Prostate gland (tissue), 2 donors: ENCODE measurements at places on chromosomes 2 and 18.
A peak's percentile ranks its signal among the peaks of the same experiment; 100 is the strongest.

DNA sequence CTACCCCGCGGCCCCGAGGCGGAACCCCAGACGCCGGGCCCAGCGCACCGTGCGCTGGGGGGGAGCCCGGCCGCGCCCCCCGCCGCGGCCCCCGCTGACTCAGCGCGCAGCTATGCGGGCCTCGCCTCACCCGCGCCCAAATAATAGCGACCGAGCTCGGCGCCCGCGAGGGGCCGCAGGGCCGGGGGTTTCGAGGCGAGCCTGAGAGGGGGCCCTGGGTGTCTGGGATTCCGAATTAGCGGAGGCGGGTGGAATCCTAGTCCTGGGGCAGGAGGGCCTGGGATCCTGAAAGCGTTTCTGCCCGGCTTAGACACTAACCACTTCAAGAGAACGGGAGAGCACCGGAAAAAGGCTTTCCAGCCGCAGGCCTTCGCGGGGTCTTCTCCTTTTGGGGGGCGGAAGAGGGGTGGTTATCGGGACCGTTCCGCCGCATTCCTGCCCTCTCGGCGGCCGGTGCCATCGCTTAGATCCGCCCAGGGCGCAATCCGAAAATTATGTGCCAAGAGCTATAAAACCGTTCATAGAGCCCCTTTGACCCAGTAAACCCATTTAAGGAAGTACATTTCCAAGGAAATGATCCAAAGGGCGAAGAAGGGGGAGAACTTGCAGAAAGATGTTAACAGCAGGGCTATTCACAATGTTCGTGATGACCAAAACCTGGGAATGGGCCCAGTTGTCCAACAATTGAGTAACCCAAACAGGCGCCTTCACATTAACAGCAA, 681 bp upstream of the ROCK2 start:
- peak; percentile 85 for DNase-seq

DNA sequence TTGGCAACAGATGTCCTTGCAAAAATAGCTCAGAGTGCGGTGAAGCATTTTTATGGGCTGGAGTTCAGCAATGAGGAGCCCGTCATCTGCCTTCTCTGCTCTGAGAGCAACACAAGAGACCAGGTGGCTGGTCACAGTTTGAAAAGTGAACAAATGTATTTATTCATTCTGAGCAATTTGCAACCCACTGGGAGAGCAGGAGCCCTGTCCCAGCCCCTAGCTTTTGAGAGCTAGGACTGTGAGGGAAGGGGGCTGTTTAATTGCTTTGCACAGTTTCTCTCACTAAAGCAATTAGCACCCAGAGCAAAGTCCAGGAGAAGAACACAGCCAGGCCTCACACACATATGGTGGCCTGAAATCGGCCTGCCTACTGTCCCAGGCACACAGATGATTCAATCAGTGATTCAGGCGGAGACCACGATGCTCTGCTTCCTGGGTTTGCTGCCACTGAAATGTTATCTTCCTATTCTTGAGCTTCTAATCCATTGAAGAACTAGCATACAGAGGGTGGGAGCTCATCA, 646.1 kb upstream of the ACVR2A start:
- no peak for DNase-seq

DNA sequence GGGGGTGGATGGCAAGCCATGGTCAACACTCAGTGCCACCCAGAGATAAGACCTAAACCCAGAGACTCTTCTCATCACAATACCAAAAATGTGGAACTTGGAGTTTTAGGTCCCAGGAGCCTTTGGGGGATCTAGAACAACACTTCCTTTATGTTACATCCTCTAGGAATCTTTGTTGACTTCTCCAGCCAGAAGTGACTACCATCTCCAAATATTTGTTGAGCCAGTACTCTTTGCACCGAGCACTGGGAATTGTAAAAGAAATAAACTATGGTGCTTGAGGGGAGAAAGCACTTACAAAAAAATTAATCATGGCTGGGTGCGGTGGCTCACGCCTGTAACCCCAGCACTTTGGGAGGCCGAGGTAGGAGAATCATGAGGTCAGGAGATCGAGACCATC, 120.0 kb upstream of the TMEM200C start:
- DNase-seq, result no peak

- DNase-seq, result no peak
Measured at GRCh38 chr2:216188956-216189355, 79.8 kb downstream of the XRCC5 start.

DNA sequence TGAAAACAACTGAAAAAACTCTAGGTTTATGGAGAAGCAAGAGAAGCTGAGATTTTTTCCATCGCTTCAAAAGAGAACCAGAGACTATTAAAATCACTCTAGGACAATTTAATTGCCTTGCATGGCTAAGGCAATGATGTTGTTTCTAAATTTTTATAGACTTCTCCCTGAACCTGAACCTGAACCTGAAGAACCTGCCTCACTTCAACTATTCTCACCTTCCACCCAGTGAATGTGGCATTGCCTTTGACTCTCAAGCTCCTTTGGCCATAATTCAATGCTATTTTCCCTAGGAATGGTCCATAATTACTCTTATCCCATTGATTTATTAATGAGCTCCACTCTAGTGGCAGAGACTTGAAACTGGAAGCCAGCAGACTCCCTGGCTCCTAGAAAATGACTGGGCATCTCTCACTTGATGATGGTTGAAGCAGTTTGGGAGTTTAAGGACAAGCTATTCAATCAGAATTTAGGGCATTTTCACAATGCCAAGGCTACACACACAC, 303.8 kb upstream of the UBE2E3 start:
- no peak for DNase-seq

GRCh38 chr2:126860385-126860784, 38.3 kb upstream of the TEX51 start:
- DNase-seq, result no peak

DNA sequence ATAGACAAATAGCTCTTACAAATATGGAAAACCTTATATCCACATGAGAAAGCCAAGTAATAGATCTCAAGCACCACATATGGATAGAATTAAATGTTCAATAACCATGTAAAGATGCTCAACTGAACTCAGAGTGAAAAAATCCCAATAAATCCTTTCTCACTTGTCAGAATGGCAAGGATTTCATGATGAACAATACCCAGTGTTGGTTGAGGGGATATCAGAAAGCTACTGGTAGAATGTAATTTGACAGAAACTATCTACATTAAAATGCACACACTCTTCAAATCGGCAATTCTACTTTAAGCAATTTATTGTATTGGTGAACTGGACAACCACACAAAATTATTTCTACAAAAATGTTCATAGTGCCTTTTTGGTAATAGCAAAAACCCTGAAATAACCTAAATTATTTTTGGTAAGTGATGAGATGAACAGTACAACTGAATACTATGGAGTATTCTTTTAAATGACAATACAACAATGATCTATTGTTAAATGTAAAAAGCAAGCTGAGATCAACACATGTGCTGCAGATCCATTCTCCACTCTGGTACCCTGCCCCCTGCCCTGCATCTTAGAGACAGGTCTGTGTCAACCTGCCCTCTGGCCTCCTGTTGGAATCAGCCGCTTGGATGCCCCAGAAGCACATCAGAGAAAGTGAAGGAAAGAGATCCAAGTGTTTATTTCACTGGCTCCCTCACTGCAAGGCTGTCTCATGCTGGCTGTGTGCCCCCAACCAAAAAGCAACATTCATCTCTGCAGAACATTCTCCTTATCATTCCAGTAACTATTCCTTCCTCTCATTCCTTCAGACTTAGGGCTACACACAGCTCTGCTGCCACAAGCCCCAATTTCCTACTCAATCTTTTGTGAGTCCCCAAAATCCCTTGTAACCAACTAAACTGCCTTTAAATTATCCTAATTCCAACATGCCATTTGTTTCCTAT, 442.5 kb downstream of the LRATD1 start:
- DNase-seq, result no peak

- no peak for DNase-seq
Measured at GRCh38 chr2:119638246-119638645, 40.8 kb upstream of the TMEM177 start.

GRCh38 chr18:67705748-67706147, 189.2 kb upstream of the DSEL start:
- DNase-seq, result no peak

GRCh38 chr2:209601497-209601896, 170.1 kb upstream of the UNC80 start:
- DNase-seq, result no peak

DNA sequence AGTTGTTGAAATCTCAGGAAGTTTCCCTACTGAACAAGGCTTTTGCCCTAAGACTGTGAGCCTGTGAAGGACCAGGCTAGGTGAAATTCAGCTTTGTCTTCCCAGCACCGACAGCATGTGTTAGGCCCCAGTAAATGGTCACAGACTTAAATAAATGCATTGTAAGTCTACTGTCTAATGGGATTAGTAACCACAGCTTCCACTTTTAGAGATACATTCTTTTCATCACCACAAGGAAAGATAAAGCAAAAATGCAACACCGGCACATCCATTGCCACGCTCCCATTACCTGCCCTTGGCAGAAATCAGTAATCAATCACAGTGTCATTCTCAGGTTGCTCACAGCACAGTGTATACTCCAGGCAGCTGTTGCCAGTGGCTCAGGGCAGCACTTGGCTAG, 59.3 kb downstream of the CRACDL start:
- DNase-seq, result no peak

GRCh38 chr18:79781331-79781941, 16.3 kb upstream of the KCNG2 start:
- DNase-seq, result no peak

DNA sequence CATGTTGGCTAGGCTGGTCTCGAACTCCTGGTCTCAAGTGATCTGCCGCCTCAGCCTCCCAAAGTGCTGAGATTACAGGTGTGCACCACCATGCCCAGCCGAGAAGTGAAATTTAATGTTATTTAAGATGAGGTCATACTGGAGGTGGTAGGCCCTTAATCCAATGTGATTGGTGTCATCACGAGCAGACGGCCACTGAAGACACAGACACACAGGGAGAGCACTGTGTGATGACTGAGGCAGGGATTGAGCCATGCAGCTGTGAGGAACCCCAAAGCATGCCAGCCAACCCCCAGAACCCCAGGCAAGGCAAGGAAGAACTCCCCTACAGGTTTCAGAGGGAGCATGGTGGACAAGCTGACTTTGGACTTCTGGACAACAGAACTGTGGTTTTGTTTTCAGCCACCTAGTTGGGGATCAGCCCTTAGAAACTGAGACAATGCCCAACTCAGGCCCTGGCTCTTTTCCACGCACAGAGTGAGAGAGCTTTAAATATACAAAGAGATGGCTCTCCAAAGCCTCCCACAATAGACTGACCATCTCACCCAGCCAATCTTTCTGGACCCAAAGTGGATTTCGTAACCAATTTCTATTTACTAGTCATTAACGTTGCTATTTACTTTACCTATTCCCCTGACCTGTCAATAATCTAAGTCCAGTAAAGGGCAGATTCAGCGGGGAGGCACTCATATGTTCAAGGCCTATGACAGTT, 34.2 kb downstream of the TBC1D8 start:
- no peak for DNase-seq

DNA sequence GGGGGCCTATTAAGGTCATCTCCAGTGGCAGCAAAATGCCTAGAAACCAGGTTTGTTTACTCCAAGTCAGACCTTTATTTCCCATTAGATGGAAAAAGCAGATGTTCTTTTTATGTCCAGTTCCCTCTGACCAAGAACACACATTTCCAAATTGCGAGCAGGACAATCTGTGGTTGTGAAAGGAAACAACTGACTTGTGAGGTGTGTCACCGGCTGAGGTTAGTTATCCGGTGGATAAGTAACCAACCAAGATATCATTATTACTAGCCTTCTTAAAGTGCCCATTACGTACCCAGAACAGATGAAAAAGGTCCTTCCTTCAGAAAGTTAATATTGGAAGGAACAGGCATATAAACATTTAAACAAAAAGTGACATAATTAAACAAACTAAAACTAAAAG, 112.9 kb downstream of the THADA start:
- DNase-seq, result no peak

DNA sequence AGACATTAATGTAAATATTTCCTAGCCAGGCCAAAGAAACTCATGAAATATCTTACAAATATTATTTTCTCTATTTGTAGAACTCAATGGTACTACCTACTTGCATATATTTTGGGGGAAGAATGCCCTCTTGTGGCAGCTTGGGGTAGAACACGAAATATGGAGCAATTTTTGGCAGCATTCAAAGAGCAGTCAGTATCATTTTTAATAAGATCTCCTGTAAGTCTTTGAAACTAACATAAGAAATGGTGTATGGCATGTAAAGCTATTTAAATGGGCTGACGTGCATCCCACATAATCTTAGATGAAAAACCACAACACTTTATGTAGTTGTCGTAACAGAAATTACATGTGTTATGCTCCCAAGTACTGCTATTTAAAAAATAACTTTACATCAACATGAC, 62.3 kb upstream of the CCDC195 start:
- peak; percentile 25 for DNase-seq

DNA sequence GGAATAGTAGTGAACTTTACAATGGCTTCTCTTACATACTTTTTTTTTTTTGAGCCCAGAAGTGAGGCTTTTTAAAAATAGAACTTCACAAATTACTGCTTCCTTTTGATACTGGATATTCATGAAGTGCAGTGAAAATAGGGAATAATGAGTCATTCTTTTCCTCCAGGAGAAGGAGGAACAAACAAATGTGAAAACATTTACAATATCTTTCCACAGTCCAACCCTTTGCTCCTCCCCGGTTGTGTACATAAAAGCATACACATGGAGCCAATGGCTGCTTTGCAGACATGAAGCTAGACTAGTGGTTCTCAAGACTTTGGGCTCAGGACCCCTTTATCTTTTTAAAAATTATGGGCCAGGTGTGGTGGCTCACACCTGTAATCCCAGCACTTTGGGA, 266.9 kb downstream of the GBX2 start:
- DNase-seq, result no peak

GRCh38 chr18:28455971-28456370, 279.0 kb upstream of the CDH2 start:
- no peak for DNase-seq

GRCh38 chr18:36420826-36421225, 123.3 kb downstream of the FHOD3 start:
- DNase-seq, result no peak

- DNase-seq, result no peak
Measured at GRCh38 chr2:240632306-240632721, 7.0 kb downstream of the GPR35 start.

GRCh38 chr18:31954349-31954748, 11.4 kb upstream of the TRAPPC8 start:
- DNase-seq, result no peak
